ENCODE measurements at places on chromosomes 12 and 14.

DNA sequence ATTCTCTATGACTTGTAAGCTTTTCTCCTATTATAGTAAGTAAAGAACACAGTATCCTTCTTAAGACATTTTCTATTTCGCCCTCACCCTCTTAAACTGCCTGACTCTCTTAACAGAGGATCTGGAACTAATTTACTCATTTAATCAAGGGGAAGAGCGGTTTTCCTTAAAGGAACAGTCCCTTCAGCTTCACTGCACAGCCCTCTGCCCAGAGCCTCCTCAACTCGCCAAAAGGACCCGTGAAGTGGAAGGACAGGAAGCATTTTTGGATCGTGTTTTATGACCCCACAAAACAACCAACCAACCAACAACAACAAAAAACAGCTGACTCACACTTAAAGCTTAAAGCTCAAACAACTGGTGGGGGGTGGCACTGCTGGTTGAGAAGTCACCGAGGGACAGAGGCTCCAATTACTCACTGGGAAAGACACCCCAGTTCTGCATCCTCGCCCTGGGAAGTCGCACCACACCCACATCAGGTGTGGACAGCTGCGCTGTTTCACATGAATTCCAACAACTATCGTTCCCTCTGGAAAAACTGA lies 35.7 kb downstream of the NID2 start:
- peak; percentile 80 for DNase-seq

DNA sequence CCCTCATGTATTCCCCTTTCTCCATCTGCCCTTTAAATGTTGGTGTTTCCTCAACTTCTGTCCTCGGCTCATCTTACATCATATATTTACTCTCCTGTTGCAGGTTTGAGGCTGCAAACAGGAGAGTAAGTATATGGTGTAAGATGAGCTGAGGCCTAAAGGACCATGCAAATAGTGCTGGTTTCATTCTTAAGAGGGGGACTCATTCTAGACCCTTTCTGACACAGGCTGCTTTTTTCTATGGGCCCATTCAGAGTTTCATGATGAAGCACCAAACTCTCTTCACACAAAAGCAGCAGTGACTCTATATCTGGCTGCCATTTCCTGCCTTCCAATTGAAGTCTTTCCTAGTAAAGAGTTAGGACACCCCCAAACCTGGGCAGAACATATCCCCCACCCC lies 218.5 kb downstream of the PHLDA1 start:
- no peak for DNase-seq

GRCh38 chr12:89117448-89118034 lies 234.8 kb downstream of the DUSP6 start:
- DNase-seq: no peak

GRCh38 chr14:90472632-90473031 lies 75.8 kb downstream of the CALM1 start:
- DNase-seq: no peak

- no peak for DNase-seq
These were observed 27.6 kb downstream of the ETFBKMT start for GRCh38 chr12:31687101-31687527.

- no peak for DNase-seq
These were observed 5.4 kb upstream of the GPR84 start for GRCh38 chr12:54369597-54370131.

- no peak for DNase-seq
These were observed 194.4 kb upstream of the BCL2L14 start for GRCh38 chr12:11876307-11876706.

- DNase-seq: no peak
These were observed 175.8 kb downstream of the ETV6 start for GRCh38 chr12:11825278-11825677.

GRCh38 chr12:32139064-32139421 lies 32.4 kb downstream of the BICD1 start:
- DNase-seq: peak; percentile 49

GRCh38 chr12:126156806-126157574 lies 1091.8 kb downstream of the AACS start:
- no peak for DNase-seq

DNA sequence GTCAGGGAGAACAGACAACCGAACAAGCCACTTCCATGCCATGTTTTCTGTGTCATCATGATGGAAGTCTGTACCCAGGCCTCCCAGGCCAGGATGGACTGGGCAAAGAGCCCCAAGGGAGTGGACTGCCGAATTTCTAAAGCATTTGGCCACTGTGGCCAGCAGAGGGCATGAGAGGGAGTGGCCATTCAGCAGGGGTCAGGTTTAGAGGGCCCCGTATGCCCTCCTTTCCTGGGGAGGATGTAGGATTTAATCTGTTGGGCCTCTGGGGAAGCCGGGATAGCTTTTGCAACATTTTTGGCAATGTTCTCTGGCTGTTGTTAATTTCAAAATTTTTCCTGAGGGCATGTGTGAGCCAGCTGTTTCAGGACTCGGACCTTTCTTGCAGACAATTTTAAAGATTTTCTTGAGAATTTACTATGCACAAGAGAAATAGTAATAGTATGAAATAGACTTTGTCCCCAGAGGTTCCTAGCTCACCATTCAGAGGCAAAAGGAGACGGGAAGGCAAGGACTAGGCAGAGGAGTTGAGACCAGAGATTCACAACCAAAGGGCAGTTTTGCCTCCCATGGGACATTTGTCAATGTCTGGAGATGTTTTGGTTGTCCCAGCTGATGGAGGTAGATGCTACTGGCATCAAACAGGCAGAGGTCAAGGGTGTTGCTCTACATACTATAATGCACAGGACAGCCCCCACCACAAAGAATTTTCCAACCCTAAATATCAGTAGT lies 18.0 kb downstream of the ACACB start:
- peak; percentile 87 for DNase-seq

- no peak for DNase-seq
These were observed 102.7 kb upstream of the FKBP4 start for GRCh38 chr12:2692080-2692479.

- DNase-seq: no peak
These were observed 22.5 kb upstream of the WSCD2 start for GRCh38 chr12:108106599-108106998.

DNA sequence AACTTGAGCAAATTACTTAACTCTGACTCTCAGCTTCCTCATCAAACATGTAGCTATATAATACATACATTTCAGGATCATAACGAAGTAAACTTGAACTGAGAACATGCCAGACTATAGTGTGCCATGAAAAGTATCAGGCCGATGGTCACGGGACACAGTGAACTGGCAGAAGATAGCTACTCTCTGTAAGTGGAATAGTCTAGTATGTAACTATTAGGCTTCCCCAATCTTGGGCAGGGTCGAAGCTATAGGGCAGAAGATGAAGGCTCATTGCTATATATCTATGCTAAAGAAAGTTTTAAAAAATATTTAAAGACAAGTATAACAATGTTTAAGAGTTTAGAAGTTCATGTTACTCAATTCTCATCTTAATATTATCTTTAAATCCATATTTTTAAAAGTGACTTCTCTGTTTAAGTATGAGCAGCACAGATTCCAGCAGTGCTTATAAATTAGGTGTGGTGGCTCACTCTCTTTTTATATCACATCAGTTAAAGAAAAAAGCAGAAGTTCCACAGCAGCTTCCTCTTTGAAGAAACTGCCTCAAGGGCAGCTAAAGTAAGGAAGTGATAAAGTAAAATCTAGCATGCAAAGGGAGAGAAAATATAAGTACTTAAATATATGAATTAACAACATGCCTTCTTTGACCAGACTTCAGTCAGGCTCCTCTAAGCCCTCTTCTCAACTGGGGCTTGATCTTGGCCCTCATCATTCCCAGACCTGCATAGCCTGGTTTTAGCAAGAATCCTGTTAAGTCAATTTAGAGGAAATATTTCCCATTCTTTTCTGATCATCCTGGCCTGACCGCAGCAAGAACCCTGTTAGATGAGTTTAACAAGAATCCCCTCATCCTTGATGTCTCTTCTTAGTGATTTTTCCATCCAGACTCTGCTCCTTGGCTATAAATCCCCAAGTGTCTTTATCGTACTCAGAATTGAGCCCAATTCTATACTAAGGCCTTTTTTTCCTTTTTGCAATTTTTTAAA lies 8.4 kb upstream of the GLIPR1 start:
- no peak for DNase-seq

DNA sequence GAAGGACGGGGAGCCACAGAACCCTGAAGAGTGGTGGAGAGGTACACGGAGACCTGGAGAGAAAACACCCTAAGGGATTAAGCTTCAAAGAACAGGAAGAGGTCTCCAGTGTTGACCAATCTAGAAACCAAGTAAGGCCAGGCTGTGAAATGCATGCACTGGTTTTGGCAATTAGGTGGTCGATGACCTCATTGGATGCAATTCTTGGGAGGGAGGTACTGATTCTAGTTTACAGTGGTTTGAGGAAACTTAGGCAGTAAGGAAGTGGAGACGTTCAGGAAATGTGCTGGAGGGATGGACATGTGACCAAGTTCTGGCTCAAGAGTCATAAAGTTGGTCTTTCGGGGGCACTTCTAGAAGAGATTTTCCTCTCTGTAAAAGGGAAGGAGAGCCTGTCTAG lies 91.3 kb upstream of the CEP83 start:
- no peak for DNase-seq

GRCh38 chr12:48861111-48861510 lies 4.6 kb downstream of the RND1 start:
- no peak for DNase-seq

DNA sequence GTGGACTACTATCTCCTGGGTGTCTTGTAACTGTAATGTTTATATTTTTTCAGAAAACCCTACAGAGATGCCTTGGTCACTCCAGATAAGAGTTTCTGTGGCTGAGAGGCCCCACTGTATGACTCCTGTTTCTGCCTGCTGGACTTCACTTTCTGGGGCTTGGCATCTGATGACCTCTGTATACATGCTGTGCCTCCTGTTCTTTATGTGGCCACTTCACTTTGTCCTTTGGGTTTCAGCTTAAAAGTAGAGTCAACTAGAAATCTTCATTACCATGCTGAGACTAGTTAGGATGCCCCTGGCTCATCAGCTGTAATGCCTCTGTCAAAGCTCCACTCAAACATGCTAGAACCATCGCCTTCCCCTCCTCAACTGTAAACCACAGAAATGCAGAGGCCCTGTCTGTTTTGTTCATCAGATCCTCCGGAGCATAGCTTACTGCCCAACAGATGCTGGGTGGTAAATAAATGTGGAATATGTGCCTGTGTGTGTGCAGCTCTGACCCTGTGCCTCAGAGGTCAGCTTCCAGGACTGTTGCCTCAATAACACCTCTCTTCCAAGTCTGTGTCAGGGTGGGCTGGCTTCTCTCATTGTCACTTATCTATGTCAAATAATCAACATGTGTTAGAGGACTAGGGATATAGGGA lies 25.5 kb downstream of the ZNF664 start:
- DNase-seq: no peak

DNA sequence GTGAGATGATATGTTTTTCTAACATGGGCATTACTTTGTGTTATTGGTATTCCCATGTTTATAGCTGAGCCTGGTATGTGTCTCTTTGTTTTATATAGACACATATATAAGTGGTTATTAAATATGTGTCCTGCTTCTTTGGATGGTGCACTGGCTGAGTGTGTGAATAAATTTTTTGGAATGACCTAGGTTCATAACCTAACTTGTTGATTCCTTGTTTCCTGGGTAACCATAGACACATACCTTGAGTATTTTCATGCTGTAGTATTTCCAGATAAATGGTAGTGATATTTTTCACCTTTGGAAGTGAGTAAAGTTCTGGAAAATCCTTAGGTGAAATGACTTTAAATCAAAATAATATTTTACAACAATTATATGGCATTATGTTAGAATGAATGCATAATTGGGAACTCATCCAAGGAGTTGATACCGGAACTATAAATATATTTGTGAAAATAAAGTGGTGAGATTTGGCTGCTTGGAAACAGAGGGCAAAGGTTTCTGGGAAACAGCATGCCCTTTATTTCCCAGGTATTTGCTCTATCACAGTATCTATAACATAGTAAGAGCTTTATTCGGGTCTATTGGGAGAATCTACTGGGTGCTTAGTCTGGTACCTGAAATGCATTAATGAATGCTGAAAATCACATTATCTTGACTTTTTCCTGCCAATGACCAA lies 64.3 kb upstream of the REP15 start:
- DNase-seq: no peak

- DNase-seq: no peak
These were observed 446.1 kb upstream of the TMEM132C start for GRCh38 chr12:127820846-127821245.

DNA sequence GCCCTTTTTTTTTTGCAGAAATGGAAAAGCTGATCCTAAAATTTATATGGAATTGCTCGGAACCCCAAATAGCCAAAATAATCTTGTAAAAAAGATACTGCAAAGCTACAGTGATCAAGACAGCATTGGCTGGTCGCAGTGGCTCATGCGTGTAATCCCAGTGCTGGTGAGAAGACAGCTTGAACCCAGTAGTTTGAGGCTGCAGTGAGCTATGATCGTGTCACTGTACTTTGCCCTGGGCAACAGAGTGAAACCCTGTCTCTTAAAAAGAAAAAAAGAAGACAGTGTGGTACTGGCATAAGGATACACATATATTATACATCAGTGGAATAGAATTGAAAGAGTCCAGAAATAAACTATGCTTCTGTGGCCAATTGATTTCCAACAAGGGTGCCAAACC lies 5.4 kb downstream of the ITGB7 start:
- DNase-seq: no peak

- no peak for DNase-seq
These were observed 68.2 kb downstream of the DAD1 start for GRCh38 chr14:22520796-22521195.

DNA sequence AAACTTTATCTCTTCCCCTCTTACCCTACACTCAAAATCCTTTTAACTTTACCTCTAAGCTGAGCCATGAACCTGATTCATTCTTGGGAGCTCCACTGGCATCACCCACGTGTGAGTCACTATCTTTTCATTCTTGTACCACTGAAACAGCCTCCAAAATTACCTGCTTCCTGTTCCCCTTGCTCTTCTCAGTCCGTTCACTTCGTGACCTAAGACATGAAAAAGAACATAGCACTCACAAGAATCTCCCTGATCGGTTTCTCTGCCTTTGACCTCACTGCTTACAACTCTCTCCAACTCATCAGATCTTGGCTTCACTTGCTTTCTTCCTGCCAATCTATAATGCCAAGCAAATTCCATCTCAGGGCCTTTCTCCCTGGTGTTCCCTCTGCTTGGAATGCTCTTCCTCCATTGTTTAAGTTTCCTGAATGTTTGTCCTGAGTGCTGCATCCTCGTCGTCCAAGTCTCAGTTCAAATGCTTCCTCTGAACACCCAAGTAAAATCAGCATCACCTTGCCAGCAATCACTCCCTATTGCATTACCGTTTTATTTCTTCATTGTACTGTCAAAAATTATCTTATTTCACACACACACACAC lies 9.2 kb downstream of the GLIPR1 start:
- DNase-seq: peak; percentile 50

- DNase-seq: no peak
These were observed 33.1 kb downstream of the SNRNP35 start for GRCh38 chr12:123491056-123491455.

GRCh38 chr12:132204063-132204792 lies 60.0 kb downstream of the NOC4L start:
- DNase-seq: peak; percentile 22

Data from adipocyte (in vitro differentiated cells).